ENCODE measurements at places on chromosomes 2 and 18.

DNA sequence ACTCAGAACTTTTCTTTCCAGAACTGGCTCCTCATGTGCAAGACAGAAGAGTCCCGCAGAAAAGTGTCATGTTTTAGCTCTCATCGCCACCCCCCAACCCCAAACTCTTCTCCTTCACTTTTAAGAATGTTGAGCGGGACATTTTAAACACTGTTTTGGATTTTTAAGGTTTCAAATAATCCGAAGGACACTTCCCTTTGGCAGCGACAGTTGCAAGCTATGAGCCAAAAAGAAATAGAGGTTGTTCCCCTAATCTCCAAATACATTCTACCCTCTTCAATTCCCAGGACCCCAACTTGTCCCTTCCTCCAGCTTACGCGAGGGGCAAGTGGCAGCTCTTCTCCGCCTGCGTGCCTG lies 678 bp upstream of the UBE2E3 start:
- no peak for DNase-seq

DNA sequence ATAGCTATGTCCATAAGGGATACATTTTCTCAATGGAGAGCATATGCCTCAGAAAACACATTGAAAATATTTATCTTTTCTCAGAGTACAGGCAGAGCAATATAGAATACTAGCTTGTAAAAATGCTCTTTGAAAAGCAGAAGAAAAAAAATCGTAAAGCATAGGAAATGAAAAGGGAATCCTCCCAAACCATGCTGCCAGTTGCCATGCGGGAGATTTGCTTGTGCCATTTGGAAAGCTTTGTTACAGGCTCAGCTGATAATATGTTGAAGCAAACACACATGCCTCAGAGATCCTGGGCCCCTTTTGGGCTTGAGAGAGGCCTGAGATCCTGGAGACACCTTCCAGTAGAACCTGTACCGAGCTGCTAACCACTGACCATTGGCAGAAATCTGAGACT lies 697.1 kb downstream of the BCL11A start:
- DNase-seq: no peak

DNA sequence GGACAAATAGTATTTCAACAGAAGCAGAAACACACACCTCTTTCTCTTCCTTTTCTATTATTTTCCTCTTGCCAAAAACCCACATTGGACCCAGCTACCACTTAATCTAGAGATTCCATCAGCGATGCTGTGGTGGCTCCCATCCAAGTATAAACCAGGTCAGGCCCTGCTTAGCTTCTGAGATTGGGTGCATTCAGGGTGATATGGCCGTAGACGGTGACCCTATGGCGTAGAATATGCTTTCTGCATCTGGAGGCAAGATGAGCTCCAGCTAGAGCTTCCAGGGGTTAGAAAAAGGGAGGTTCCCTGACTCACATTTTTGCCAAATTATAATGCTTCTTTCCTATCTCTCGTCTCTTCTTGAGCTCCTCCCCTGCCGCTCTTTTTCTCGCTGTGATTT lies 66.5 kb downstream of the TNP1 start:
- DNase-seq: no peak

DNA sequence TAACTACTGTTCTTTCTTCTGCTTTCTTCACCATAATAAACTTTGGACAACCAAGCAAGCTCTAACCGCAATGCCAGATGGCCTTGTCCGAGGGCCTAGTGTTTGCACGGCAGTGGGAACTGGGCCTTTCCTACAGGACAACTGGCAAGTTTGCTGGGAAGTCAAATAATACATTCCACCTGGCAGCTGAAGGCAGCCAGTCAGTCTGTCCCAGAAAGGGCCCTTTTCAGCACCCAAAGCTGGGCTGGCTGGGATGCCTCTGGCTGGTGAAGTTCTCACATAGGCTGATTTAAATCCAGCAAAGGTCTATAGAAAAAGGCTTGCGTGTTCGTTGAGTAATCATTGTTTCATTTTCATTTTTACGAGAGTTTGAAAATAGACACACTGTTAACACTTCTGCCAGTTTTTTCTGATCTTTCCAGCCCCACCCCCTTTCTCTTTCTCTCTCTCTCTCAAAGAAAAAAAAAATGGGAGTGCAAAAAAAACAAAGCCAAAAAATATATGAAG lies 110.0 kb upstream of the EPAS1 start:
- no peak for DNase-seq

DNA sequence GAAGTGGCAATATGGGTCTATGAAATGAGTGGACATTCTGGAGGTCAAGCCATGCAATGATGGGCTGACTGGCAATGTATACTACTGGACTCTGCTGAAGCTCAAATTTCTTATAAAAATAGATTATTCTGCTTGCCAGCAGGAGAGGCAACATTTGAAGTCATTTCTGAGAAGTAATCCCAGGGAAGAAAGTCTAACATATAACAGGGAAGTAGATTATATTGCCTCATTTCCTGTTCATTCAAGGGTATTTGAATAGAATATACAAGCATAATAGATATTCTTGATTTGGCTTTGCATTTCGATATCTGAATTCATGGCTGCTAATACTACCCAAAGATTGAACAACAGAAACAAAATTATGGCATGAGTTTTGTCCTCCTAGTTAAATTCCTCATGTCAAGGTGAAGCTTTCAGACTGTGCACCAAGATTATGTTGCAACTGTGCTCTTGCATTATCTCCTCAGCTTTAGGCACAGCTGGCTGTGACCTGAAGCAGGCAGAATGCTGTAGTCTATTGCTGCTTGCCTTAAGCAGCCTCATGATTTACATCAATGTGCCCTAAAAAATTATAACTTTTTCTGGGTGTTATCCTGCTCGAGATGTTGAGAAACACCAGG lies 13.3 kb upstream of the TMX3 start:
- DNase-seq: no peak

GRCh38 chr2:216071111-216071851 lies 10.3 kb downstream of the PECR start:
- no peak for DNase-seq

DNA sequence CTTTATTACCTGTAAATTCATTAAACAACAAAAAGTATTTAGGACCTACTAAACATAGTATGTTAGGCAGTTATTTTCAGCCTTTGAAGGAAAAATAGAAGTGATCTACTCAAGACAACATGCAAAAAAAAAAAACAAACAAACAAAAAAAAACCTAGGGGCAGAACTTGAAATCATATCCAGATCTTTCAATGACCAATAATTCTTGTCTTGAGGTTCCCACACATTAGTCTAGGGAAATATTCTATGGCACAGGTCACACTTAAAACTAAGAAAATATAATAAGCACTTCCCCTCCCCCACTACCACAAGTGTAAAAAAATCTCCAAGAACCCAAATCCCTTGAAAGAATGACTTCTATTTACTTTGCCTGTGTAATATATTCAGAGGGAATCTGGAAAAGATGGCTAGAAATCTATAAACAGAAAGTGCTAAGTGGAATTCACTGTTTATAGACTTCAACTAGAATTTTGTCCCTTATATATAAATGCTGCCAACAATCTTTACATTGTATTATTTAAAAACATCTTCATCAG lies 3.5 kb downstream of the PELI1 start:
- DNase-seq: no peak

DNA sequence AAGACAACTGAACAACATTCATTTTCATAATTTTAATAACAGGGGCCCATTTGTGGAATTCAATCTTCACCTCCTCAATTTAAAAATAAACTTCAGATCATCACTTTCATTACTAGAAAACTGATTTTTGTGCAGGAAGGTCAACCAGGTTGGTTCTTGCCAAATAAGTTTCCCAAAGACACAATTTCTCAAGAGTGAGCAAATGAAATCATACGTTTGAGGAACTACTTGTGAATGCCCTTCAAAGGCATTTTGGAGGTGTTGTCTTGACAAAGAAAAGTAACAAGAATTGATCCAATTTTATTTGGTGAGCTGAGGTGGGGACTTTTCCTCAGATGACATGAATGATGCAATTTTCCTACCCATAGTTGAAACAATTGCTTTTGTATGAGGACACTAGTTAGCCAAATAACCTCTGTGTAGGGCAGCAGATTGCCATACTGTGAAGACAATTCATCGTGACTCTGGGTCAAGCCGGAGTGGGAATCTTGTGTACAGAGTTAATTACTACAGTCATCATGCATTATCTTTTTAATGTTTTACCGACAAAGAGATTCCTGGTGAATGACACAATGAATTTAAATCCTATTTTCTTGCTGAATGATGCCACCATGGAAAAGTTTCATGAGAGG lies 121.8 kb downstream of the TGFA start:
- no peak for DNase-seq

- DNase-seq: no peak
Observed at GRCh38 chr2:207504513-207505170, 25.1 kb upstream of the CREB1 start.

- no peak for DNase-seq
Observed at GRCh38 chr2:59804732-59805131, 748.7 kb downstream of the BCL11A start.

- DNase-seq: no peak
Observed at GRCh38 chr2:65215946-65216345, 11.7 kb upstream of the ACTR2 start.

- DNase-seq: no peak
Observed at GRCh38 chr2:73640511-73640911, 1.7 kb downstream of the NAT8 start.

GRCh38 chr18:3594760-3595368 lies 144.9 kb downstream of the TGIF1 start:
- no peak for DNase-seq

DNA sequence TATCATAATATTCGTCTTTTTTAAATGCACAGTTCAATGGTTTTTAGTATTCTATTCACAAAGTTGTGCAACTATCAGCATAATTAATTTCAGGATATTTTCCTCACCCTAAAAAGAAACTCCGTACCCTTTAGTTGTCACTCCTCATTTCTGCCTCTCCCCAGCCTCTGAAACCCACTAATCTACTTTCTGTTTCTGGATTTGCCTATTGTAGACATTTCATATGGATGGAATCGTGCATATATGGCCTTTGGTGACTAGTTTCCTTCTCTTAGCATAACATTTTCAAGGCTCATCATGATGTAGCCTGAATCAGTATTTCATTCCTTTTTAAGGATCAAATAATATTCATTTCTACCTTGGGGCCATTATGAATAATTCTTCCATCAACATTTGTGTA lies 18.5 kb downstream of the NEURL3 start:
- DNase-seq: no peak

- DNase-seq: no peak
Observed at GRCh38 chr2:221822416-221822815, 250.3 kb upstream of the EPHA4 start.

GRCh38 chr2:137837830-137838229 lies 126.4 kb upstream of the HNMT start:
- no peak for DNase-seq

- no peak for DNase-seq
Observed at GRCh38 chr2:121716126-121716525, 20.5 kb downstream of the NIFK start.

DNA sequence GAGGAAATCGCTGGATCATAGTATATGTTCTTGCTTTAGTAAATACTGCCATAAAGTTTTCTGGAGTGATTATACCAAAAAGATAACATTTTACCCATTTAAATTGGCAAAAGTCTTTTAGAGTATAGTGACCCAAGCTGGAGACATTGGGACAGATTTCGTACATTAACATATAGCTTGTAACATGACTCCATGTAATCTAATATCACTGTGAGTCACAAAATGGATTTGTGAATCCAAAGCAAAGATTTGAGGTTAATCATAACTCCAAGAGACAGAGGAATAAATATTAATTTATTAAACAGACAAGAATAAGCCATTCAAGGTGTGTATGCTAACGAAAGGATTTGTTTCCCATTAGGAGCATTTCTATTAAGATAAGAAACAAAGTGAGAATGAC lies 45.0 kb upstream of the RMP24 start:
- no peak for DNase-seq

- DNase-seq: no peak
Observed at GRCh38 chr2:31053929-31054782, 84.1 kb downstream of the GALNT14 start.

- DNase-seq: no peak
Observed at GRCh38 chr2:85741833-85742455, 11.8 kb upstream of the ATOH8 start.

GRCh38 chr2:173184031-173185004 lies 108.7 kb downstream of the MAP3K20 start:
- no peak for DNase-seq

GRCh38 chr18:79568543-79569205 lies 110.9 kb upstream of the CTDP1 start:
- DNase-seq: no peak

DNA sequence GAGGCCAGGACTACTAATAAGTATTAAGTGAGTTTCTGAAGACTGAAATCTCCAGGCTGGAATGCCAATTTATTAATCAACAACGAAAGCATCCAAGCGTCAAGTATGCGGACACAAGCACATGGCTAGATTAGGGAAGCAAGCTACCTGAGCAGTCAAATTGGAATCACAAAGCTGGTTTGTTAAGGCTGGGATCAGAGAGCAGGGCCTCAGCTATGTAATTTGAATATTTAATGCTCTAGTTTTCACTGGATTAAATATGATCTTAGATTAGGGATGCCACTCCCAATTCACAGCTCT lies 5.7 kb downstream of the CCL20 start:
- no peak for DNase-seq

- DNase-seq: no peak
Observed at GRCh38 chr2:196153480-196153879, 17.9 kb downstream of the STK17B start.

DNA sequence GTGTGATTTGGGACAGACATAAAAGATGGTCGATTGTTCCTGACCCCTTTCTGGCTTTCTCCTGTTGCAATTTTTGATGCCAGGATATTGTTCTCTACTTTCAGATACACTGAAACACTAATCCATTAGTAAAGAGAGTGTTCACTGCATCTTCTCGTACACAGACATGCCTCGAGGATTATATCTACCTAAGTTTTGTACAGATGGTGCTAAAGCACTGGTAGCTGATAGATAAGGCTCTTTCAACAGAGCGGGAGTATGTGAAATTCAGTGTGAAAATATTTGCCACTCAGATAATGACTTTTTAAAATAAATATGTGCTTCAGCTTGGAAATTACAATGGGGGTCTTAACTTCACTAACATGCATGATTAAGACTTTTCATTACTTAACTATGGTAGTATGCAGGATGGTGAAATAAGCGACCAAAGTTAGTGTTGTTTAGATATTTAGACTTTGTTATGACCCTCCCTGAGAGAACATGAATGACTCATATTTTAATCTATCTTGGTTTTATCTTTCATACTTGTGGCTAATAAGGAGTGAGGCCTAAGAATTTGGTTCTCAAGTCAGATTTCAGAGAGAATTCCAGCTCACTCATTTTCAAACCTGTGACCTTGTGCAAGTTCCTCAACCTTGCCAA lies 474.9 kb downstream of the NRXN1 start:
- no peak for DNase-seq

All from esophagus squamous epithelium (tissue), 5 donors.